Activated CD4-positive, alpha-beta T cell treated with anti-CD3 and anti-CD28 coated beads, Interleukin-2, amount 50 U/mL, for 4 hours (primary cell): ENCODE measurements at places on chromosomes 13 and 19.

DNA sequence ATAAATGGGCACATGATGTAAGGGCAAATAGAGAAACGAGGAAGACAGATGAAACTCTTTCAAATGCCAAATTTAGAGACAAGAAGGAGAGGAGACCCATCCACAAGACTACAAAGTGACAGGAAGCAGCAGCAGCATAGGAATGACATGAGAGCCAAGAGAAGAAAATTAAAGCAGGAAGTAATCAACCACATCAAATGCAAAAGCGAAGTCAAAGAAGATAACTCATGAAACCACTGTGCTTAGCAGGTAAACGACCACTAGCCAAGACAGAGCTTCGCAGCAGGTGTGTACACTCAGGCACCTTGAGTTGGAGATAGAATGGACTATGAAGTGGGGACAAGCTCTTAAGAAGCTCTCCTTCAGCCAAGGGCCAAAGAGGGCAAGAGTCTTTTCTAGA is 64.1 kb downstream of the KLF12 start:
- DNase-seq, result no peak

DNA sequence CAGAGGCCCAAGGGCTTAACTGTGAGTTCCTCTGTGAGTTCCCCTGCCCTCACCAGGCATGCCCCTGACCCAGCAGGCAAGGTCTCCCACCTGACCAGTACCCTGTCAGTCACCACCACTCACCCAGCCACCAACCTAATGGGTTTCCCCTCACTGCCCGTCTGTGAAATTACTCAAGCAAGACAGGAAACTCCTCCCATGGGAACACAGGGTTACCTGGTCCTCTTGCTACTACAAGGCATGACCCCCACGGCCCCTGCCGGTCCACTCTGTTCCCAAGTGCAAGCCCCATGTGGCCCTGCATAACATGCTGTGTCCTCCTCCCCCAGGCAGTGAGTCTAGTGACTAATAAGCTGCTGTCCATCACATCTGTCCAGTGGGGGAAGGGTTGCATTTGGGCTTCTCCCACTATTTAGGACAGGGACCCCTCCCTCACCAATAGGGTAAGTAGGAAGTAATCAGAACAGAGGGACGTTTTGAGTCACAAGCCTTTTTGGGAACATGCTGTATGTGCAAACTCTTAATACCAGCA is 8.0 kb upstream of the DHRS12 start:
- DNase-seq, result no peak

- no peak for DNase-seq
Observed at GRCh38 chr19:12825254-12826131, 8.9 kb downstream of the RTBDN start.

- DNase-seq, result no peak
Observed at GRCh38 chr13:101178406-101178805, 237.9 kb downstream of the NALCN start.

DNA sequence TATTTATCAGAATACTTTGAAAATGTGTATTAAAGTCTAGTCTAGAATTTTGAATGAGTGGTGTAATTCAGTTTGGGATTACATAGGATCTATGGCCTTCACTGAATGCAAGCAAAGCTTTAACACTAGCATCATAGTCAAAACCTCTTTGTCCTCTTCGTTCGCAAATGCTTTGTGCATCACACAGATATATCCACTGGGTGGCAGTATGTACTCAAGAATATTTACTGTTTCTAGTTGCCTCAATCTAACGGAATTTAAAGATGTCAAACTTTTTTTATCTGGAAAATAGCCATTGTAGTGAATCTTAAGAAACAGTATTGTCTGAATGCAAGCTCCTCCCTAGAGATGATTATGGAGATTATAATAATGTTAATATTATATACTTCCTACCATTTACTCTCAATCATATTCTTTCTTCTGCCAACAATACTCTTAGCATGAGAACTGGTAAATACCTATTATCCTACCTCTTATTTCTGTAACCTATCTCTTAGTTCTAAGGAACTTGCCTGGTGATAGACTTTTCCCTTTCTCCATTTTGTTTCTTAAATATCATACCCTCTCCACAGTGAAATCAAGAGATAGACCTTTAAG is 25.8 kb downstream of the LACC1 start:
- peak; percentile 3 for DNase-seq

DNA sequence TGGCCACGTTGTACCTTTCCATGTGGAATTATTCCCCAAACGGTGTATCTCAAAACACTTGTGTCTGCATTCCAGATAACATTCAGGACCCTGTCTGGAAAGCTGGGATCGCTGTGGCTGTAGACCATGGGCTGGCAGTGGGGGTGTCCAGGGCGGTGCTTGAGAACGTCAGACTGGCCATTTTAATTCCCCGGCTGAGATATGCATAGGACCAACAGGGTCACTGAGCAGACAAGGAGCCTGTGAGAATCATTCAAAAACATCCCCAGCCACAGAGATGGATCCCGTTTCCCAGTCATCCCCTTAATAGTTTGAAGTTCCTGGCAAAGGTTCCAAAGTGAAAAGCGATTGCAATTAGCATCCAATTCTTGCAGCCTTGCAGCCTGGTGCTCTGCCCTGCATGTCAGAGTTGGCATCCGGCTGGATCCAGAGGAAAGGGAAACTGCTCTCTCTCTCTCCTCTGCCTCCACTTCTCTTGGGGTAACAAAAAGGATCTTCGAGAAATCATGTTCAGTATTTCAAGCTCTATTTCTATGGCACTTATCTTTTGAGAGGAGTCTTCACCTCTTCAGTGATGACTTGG is 41.6 kb downstream of the IFT88 start:
- no peak for DNase-seq

DNA sequence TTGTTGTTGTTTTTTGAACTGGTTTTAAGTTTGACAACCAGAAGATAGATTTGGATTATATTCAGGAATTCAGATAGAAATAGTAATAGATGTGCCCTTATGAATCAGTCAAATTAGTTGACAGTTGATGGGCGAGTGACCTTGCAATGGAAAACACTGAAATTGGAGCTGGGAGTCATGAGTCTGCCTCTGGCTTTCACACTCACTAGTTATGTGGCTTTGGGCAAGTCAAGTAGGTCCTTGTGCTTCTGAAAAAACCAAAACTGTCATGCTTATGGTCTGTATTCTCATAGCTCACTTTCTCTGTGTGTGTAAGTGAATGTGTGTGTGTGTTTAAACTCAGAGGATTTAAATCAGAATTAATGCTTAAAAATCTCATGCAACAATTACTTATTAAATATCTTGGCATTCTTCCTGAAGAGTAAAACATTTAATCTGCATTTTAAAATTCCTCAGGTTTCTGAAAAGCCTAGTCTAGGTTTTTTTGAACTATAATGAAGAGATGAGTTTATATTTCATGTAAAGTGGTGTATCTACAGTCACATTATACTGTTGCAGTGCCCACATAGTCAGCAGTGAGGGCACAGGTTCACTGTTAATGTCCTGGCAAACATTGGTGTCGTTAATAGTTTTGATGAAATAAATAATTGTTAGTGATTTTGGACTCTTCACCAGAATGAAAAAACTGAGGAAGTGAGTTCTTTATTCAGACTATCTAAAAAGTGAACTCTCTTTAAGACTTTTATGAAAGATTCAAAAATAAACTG is 32.5 kb downstream of the UCHL3 start:
- no peak for DNase-seq

DNA sequence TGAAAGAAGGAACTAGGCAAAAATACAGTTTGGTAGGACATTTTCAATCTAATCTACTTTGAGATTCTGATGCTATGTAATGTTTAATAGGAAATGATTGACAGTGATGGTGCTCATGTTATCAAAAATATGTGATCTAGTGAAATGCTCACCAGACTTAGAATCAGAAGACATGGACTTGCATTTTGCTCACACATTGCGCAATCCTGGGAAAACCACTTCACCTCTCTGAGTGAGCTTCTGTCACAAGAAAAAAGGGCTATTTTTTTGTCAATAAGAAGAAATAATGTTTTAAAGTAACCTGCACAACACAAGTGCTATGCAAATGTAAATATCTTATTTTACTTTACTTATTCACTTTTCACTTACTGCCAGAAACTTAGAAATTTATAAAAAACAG is 380.9 kb upstream of the HTR2A start:
- DNase-seq, result no peak

- no peak for DNase-seq
Observed at GRCh38 chr13:111476197-111476596, 155.8 kb downstream of the TEX29 start.

DNA sequence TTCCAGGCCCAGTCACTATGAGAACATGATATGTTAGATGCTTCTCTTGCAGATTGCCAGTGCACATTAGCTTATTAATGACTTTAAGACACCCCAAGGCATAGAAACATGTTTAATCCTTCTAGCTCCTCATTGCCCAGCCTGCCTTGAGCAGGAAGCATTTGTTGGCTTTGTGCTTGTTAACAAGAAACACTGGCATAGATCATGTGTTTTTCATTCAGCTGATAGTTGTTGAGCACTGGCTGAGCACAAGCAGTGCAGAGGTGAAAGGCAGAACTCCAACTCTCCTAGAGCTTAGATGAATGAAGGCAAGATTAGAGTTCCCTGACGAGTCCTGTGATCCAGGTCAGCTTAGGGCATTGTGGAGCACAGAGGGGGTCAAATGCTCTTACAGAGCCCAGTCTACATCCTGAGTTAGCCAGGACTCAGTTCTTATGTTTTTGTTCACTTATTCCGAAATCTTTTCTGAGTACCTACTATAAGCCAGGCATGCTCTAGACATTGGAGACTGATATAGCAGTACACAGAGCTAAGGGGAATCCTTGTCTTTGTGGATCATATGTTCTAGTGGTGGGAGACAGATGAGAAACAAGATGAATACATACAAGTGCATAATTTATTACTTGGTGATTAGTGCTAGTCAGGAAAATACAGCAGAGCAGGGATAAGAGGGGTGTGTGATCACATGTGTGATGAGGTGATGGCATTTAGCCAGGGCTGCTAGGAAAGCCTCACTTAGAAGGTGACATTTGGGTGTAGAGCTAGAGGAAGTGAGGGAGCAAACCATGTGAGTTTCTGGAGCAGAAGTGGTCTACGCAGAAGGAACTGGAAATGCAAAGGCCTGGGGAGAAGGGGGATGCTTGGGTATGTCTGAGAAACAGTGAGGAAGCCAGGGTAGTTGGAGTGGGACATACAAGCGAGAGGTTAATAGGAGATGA is 101.2 kb downstream of the WASF3 start:
- no peak for DNase-seq

GRCh38 chr19:51721905-51722304 is 1.9 kb downstream of the HAS1 start:
- no peak for DNase-seq

DNA sequence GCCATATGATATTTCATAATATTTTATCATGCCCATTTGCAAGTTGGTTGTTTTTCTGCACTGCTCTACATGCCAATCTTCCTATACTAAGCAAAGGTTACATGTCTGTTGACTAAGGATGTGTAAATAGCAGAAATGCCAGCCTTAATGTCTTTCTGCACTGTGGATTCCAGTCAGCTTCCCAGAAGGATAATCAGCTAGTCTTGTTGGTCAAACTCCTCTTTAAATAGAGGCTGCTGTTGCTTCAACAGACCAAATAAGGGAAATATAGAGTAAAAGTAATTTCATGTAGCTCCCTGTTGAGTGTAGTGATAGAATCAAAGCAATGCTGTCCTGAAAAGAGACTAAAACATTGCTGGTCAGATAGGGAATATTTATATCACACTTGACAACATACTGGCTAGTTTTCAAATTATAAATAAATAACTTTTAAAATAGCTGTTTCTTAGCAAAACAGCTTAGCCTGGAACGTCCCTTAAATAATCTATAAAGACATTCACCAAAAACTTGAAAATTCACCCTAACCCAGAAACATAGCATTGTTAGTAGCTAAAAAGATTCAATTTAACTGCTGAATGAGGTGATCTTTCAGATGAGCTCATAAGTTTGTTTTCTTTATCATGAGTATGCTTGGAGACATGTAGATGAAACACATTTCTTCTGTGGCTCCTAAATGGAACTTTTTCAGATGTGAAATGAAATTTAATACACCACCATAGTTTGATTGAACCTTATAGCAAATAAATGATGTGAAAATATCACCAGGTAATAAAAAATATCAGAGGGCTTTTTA is 56.6 kb downstream of the FRY start:
- DNase-seq, result no peak

GRCh38 chr13:63085851-63086250 is 1670.2 kb upstream of the PCDH20 start:
- no peak for DNase-seq

GRCh38 chr13:105920370-105920769 is 615.1 kb downstream of the EFNB2 start:
- DNase-seq, result no peak

- DNase-seq, result no peak
Observed at GRCh38 chr13:33526718-33527117, 241.2 kb upstream of the STARD13 start.

GRCh38 chr19:46530636-46531035 is 35.0 kb upstream of the PNMA8B start:
- DNase-seq, result no peak

DNA sequence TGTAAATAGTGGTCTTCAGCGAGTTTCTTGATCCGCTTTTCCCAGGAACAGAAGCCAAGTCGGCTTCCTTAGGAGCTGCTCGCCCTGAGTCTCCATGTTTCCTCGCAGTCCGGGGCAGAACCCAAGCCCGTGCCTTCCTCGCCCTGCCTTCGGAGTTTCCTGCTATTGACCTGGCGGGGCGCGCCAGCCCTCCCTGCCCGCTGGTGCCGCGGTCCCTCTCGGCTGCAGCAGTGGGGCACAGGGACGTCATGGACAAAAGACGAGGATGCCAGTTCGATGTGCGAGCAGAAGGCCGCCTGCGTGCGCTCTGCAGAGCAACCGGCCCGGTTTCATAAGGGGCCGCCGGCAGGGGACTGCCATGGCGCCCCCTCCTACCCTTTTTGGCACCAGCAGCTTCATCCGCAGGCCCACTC is 156.6 kb downstream of the TM9SF2 start:
- peak; percentile 2 for DNase-seq
